ENCODE measurements at places on chromosomes 5 and 9.

GRCh38 chr9:78612091-78612490 is 315.2 kb downstream of the PSAT1 start:
- no peak for DNase-seq

DNA sequence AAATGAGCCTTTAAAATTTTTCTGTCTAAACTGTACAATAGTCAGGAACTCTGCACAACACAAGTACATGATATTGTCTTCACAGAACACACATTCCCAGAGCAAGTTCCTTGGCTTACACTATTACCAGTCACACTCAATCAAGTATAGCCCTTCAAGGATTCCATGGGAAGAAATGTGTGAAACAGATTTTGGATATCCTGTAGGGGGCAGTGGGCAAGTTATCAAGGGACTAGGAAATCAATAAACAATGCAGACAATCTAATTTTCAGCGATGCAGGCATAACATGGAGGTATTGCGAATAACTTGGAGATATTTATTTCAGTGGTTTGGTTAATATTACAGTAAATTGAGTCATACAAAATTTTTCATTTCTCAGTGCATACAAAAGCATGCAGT is 1171.5 kb upstream of the NUDT12 start:
- no peak for DNase-seq

GRCh38 chr5:24094081-24094679 is 550.6 kb downstream of the CDH10 start:
- DNase-seq = no peak

DNA sequence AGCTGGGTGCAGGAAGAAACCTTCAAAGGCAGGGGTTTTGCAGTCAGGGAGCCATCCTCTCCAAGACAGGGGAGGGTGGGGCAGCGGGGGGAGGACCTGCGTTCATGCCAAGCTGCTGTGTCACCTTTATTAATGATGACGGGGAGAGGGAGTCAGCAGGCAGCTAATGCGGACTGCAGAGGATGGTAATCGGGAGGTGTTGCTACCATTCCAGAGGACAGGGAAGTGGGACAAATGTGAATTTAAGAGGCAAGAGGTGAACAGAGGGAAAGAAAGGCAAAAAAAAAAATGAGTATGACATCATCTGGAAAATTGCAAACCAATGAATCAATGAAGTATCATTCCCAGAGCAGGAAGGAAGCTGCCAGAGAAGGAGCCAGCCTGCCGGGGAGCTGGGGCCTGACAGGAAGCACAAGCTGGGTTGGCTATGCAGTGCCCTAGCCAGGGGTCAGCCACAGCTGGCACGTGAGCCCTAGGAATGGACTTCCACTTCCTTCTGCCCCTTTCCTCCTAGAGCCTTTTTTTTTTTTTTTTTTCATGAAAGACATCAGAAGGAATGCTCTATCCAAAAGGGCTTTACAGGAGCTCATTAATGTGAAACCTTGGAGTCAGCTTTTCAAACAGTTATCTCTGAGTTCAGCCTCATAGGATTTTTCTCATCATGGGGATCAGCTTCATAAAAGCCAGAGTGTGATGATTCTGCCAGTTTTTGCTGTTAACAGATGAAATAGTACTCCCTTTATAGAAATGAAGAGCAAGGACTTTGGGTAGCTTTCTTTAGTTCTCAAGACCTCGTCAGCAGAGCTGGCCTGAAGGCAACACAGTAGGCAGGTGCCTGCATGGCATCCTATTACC is 9.2 kb downstream of the INSYN2B start:
- DNase-seq = no peak

- DNase-seq = no peak
These were observed 31.0 kb downstream of the RNF130 start for GRCh38 chr5:180040287-180041214.

DNA sequence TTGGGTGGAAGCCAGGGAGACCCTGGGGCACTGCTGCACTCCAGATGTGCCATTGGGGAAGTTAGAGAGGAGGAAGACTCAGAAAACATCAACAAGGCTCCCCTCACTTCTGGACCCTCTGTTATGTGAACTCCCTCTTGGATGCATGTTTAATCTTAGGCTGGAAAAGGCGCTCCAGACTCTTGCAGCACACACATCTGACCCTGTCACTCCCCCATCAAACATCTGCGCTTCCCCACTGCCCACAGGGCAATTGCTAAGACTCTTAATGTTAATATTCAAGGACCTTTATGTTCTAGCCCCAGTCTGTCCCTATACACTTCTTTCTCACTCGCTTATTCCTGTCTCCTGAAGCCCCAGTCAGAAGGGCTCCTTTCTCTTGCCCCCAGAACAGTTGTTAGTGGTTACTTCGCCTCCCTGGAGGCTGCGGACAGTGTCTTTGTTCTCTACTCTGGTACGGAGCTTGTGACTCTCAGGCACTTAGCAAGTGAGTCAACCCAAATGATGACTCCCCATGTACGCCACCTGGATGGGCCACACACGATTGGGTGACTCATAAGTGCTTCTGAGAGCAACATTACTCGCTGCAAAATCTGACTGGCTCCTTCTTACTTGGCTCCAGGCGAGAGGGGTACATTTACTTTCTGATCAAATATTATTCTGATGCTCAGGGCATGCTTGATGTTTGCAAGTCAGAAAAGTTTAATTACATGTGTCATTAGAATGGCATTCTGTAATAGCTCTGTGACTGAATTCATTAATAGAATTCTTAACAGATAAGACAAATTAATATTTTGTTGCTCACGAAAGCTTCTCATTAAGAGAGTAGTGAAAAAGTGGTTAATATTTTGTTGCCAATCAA is 193.6 kb downstream of the HSPA4 start:
- no peak for DNase-seq

DNA sequence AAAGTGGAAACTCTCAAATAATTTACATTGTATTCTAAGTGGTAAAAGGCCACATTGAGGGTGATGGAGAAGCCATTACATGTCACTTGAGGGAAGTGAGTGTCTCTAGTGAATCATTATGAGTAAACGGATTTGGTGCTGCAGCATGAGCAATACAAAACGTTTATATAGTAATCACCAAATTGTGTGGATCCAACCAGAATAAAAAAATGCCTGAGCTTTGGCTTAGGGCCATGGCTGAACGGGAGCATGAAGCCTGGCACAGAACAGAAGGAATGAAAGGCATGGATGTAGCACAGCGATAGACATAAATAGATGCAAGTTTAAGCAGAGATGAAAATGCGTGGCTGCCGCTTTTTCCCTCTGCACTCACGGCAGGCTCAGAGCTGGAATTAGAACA is 58.3 kb downstream of the PTTG1 start:
- DNase-seq = no peak

GRCh38 chr9:134951461-134951860 is 33.7 kb upstream of the FCN1 start:
- no peak for DNase-seq

- no peak for DNase-seq
These were observed 105.8 kb downstream of the TTLL11 start for GRCh38 chr9:121987314-121987713.

DNA sequence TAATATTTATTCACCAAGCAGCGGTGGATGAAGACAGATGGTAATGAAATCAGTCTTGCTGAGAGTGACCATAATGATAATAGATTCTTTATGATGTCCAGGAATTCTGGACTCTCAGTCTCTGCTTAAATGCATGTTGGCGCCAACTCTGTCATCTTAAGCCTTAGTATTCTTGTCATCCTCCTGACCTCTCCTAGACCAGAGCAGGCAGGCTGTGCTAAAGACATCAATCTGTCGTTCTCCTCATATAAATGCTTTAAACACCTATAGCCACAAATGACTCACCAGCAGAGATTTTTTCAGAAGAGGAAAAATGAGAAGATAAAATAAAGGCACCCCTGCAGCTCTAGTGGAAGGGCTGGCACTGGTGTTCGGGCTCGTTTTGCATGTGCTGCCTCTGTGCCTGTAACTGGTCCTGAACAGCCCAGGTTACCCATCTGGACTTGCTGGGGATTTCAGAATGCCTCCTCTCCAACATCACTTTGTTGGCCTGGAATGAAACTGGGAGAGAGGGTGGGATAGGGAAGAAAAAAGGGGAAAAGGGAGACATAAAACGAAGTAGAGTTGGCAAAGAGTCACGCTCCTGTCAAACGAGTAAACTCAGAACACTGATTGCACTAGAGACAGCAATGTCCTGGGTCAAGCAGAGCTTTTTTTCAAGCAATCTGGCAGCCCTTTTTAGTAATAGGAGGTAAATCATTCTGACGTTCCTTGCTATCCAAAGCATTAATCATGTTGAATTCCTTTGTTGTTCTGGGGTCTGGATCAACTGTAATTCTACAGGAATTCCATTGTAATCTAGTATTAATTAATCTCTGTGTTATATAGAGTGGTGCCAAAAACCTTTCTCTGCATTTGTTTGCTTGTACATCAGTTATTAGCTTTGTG is 195.5 kb upstream of the CLINT1 start:
- DNase-seq = no peak

GRCh38 chr5:129141696-129142095 is 47.1 kb downstream of the ISOC1 start:
- DNase-seq = no peak

- DNase-seq = no peak
These were observed 86.5 kb upstream of the PRLR start for GRCh38 chr5:35316611-35317274.

- no peak for DNase-seq
These were observed 334.7 kb downstream of the OSTF1 start for GRCh38 chr9:75422944-75423522.

DNA sequence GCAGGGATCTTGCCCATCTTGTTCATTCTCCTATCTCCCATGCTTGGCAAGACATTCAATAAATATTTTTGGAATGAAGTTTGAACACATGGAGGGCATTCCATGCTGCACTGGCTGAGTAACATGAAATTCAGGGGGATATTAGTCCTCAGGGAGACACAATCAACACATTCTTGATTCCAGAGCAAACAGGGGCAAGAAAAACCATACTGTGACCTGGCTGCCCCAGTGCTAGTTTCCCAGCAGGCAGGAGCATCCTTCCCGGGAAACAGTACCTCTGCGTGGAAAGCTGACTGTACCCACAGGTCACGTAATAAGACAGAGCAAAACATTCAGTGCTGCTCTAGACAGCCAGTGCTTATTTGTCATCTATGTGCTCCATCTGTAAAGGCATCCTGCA is 66.3 kb upstream of the SPOCK1 start:
- no peak for DNase-seq

DNA sequence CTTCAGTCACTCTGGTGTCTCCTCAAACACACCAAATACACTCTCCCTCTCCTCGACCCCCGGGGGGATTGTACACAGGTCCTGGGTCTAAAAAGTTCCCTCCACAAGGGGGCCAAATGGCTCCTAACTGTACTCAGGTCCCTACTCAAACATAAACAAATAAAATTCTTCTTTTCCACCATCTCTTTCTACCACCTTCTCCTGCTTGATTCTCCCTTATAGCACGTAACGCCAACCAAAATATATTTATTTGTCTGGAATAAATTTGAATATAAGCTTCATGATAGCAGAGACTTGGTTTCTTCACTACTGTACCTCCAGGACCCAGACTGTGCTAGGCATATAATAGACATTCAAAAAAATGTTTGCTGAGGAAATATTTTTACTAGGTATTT is 21.4 kb downstream of the ZNF608 start:
- no peak for DNase-seq

GRCh38 chr9:37107701-37108100 is 12.7 kb upstream of the ZCCHC7 start:
- DNase-seq = no peak

- DNase-seq = no peak
These were observed 105.2 kb downstream of the SH3TC2 start for GRCh38 chr5:148957591-148958202.

DNA sequence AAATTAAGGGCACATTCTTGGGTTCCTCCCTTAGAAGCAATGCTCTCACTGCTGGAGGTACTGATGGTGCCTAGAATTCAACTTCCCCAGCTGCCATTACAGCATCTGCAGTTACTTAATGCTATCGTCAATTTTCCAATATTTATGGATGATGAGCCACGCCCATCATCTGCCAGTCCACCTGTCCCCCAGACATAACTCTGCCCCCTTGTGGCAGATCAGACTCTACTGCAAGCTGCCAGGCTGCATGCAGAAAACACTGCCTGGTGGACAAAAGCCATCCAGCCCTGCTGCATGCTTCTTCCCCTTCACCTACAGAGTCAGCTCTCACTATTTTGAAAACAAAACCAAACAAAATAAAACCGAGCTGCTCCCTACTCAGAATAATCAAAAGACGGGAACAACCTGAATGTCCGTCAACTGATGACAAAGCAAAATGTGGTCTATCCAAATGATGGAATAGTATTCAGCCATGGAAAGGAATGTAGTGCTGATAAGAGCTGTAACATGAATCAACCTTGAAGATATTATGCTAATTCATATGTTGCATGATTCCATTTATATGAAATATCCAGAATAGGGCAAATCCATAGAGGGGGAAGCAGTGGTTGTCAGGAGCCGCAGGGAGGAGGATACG is 66.4 kb downstream of the RETREG1 start:
- no peak for DNase-seq

DNA sequence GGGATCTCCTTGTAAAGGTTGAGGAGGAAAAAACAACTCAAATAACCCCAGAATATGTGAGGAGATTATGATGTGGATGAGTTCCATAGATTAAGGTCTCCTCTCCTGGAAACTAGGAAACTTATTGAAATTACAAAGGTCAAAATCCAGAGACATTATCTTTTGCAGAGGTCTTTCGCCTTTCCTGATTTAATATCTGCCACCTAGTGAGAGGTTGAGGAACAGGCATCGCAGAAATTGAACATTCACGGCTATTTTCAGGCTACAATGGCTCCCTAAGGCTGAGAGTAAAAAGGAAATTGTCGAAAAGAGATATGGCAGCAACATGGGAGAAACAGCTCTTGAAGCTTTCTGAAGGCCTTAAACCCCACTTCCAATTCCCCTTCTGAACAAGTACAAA is 127.5 kb upstream of the PLCXD3 start:
- DNase-seq = no peak

DNA sequence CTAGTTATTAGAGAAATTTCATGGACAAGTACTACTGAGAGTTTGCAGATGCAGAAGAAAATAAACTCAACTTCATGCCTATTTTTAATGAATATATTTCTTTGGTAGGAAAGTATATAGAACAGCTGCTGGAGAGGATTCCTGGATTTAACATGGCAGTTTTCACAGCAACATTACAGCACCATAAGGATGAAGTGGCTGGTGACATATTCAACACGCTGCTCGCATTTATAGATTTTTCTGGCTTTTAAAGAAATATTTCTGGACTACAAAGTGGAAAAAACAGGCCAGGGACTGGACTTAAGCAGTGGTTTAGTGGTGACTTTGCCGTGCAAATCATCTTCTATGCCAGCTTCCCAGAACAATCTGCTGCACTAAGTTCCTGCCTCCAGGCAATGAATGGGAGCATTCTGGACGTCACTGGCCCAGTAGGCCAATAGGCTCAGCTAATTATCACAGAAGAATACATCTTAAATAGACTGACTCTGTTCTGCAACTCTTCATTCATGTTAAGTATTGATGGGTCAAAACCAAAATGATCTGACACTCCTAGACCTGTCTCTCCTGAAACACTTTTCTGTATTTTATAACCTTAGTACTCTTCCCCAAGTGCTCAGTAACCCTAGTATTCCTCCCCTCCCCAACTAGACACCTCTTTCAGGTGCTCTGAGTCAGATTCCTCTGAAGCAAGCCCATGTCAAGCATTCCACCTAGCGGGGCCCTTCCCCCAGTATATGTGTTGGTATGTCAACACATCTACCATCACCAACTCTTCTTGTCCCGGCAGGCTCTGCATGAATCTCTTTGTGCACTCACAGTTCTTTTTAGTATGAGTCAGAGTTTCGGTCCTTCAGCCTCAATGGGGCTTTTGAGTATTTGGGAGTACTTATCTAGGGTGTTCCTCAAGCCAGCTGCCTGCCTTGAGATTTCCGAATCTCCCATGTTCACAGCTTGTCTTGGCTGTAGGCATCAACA is 625.5 kb downstream of the CHSY3 start:
- no peak for DNase-seq

GRCh38 chr5:65108786-65109743 is 340.3 kb downstream of the CWC27 start:
- no peak for DNase-seq

Data from stimulated activated CD8-positive, alpha-beta memory T cell treated with anti-CD3 and anti-CD28 coated beads, Interleukin-7, amount 100 ng/mL, for 1 hour (primary cell).